Muscle of leg (tissue), 16 donors: ENCODE measurements at places on chromosomes 6 and 20. TPM values are rescaled to one million over a fixed set of nuclear protein-coding genes. Genes with fewer than 3 reads are reported as not detected.

DNA sequence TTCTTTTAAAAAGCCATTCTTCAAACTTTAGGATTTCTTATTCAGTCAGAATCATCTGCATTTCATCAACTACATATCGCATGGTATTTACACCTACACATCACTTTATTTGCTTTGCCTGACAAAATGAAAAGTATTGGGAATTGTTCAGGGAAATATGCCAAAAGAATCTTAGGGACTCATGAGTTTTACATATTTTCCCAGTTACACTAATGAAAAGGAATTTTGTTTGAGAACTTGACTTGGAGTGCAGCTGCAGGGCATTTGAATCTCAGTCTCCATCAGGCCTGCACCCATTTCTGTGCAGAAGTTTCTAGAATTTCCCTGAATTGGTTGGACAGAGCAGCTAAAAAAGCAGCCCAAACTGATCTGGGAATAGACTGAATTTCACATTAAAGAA, 65.3 kb downstream of the MTHFD1L start:
- H3K36me3 ChIP-seq = peaks cover 3% of the 10 kb centered on the region
- no peaks in the 10 kb centered on the region for H3K27me3 ChIP-seq
- DNase-seq = peak; percentile 96
- H3K4me3 ChIP-seq = no peak overlapping the region

The TMEM200A gene
- 9.2 TPM for total RNA-seq

The FAM83C gene
- total RNA-seq = not detected

The TRIM10 gene
- total RNA-seq = 0.18 TPM

DNA sequence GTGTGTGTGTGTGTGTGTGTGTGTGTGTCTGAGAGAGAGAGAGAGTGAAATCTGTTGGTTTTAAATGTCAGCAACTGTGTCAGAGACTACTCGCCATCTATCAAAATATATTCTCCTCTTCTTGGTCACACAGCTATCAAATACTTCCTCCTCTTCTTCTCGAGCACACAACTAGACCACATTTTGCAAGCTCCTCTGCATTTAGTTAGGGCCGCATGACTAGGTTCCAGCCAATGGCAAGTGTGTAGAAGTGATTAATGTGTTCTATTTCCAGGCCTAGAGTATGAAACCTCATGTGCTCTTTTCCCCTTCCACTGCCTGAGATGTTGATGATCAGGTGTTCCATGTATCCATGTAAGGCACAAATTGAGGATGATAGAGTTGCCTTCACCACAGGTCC, 278.5 kb upstream of the MARCKS start:
- no peaks in the 10 kb centered on the region for H3K27me3 ChIP-seq
- no peaks in the 10 kb centered on the region for H3K36me3 ChIP-seq

- no peak for DNase-seq
- H3K27ac ChIP-seq = no peak overlapping the region
- no peak overlapping the region for H3K4me3 ChIP-seq
- peaks cover 2% of the 10 kb centered on the region for H3K4me1 ChIP-seq
These were observed 3.8 kb upstream of the SPO11 start for GRCh38 chr20:57325632-57326356.

GRCh38 chr6:52399511-52400312, 20.4 kb upstream of the EFHC1 start:
- DNase-seq = peak; percentile 52
- no peak overlapping the region for H3K4me3 ChIP-seq
- no peaks in the 10 kb centered on the region for H3K27me3 ChIP-seq
- no peaks in the 10 kb centered on the region for H3K4me1 ChIP-seq
- peaks cover 15% of the 10 kb centered on the region for H3K36me3 ChIP-seq

- DNase-seq = no peak
- no peaks in the 10 kb centered on the region for H3K27me3 ChIP-seq
- H3K4me1 ChIP-seq = no peaks in the 10 kb centered on the region
These were observed 752.0 kb downstream of the QKI start for GRCh38 chr6:164166515-164166914.

DNA sequence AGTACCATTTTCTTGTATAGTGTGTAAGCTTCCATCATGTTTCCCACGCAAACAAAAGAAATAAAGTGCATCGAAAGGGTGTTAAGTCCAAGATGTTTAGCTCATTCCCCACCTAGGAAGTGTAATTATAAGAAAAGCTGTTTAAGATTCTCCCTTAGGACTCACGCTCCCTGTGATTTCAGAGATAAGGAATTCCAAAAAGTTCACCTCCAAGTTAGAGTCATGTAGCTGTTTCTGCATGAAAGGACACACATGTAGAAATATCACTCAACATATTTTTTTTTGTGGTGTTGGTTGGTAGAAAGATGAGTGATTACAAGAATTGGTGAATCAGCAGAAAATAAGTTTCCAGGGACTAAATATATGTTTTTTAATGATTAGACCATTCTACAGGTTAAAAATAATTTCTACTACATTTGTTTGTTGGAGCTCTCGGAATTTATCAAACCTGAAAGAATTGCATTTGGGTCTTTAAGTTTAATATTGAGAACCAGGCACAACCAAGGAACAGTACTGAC, 10.4 kb downstream of the OPN5 start:
- no peak overlapping the region for H3K27ac ChIP-seq
- DNase-seq = no peak
- H3K4me3 ChIP-seq = no peak overlapping the region
- peaks cover 3% of the 10 kb centered on the region for H3K4me1 ChIP-seq

DNA sequence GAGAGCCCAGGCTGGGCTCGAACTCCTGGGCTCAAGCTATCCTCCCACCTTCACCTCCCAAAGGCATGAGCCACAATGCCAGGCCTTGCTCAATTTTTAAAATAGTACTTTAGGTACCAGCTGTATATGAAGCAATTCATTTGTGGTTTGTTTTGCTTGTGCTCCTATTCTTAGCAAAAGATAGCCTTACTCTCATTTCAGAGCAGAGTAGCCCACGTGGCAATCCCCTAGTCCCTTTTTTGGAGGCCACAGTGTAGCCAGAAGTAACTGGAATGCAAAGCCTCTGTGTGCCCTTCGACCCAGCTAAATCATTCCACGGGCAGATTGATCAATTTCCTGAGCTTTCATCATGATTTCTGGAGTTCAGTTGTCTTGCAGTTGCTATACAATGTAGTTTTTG, 372.2 kb downstream of the NRN1 start:
- no peaks in the 10 kb centered on the region for H3K27me3 ChIP-seq
- H3K36me3 ChIP-seq = no peaks in the 10 kb centered on the region
- peaks cover 3% of the 10 kb centered on the region for H3K4me1 ChIP-seq
- no peak overlapping the region for H3K27ac ChIP-seq

The POM121L2 gene
- not detected for total RNA-seq

The MYBL2 gene
- 6.4 TPM for total RNA-seq

GRCh38 chr20:62900052-62900691, 26.1 kb downstream of the DIDO1 start:
- H3K4me3 ChIP-seq = no peak overlapping the region
- peak; percentile 84 for DNase-seq
- H3K27ac ChIP-seq = peak overlapping the region; percentile 5
- no peaks in the 10 kb centered on the region for H3K27me3 ChIP-seq
- peaks cover 15% of the 10 kb centered on the region for H3K4me1 ChIP-seq

The C6orf132 gene
- 0.53 TPM for total RNA-seq

DNA sequence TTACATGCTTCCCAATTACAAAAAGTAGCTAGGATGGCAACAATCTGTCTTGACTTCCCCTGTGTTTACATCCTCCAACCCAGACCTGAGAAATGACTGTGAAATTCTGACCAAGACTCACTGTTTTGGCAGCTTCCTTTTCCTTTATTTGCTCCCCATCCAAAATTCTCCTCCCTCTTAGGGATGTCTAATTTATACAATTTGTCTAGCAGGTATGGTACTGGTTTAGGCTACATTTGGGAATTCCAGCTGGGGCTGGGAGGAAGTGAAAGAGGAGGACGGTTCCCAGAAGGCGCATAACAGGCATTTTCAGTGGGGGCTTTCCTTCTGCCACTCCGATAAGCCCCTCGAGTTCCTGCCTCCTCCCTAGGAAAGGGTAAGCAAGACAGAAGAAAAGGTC, 231.5 kb upstream of the BTBD3 start:
- H3K4me3 ChIP-seq = no peak overlapping the region
- peaks cover 5% of the 10 kb centered on the region for H3K27me3 ChIP-seq
- H3K4me1 ChIP-seq = peaks cover 7% of the 10 kb centered on the region

- peaks cover 15% of the 10 kb centered on the region for H3K4me1 ChIP-seq
- no peak for DNase-seq
- H3K27me3 ChIP-seq = no peaks in the 10 kb centered on the region
- H3K36me3 ChIP-seq = no peaks in the 10 kb centered on the region
These were observed 63.6 kb upstream of the FAM184A start for GRCh38 chr6:119142041-119142440.

DNA sequence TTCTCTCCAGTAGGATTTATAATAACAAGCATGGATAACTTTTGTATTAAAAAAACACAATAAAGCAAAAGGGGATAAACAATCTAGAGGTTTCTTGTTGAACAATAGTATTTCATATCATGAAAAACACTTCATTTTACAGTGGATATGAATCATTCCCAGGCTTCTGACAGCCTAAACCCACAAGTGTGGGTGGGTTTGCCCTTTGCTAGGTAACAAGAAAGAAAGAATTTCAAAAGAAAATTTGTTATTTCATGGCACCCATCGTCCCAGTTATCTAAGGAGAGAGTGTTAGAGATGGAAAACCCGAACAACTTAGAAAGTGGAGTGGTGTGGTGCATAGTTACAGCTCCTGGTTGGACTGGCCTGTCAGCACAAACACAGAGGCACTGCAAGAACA, 76.1 kb upstream of the GPR6 start:
- H3K4me3 ChIP-seq = no peak overlapping the region
- H3K27me3 ChIP-seq = no peaks in the 10 kb centered on the region
- DNase-seq = no peak
- H3K4me1 ChIP-seq = no peaks in the 10 kb centered on the region
- H3K36me3 ChIP-seq = no peaks in the 10 kb centered on the region

GRCh38 chr6:35601331-35602132, 87.2 kb downstream of the FKBP5 start:
- H3K36me3 ChIP-seq = no peaks in the 10 kb centered on the region
- H3K4me3 ChIP-seq = no peak overlapping the region
- H3K4me1 ChIP-seq = peaks cover 14% of the 10 kb centered on the region

The RSPH9 gene
- 0.49 TPM for total RNA-seq

DNA sequence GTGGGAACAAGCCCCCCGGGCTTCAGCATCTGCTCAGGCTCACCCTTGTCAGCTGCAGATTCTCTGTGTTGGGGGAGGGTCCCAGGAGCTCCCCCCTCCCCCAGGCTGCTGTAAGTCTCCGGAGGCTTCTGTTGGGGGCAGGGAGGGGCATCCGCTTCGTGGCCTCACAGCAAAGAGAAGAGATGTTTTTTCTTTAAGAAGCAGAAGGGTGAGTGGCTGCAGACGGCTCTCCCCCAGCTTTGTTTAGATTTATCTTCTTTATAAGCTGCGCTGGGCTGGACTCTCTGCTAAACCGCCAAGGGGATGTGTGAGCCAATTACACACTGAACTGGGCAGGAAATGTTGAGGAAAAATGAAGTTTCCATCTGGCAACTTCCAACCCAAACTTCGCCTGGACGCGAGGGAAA, 48.7 kb upstream of the GATA5 start:
- no peaks in the 10 kb centered on the region for H3K36me3 ChIP-seq
- no peak overlapping the region for H3K27ac ChIP-seq
- peaks cover 39% of the 10 kb centered on the region for H3K4me1 ChIP-seq
- H3K4me3 ChIP-seq = no peak overlapping the region
- peaks cover 38% of the 10 kb centered on the region for H3K27me3 ChIP-seq

The ECT2L gene
- 0.09 TPM for total RNA-seq

The SLC22A2 gene
- total RNA-seq = 0.04 TPM

The RSPO3 gene
- total RNA-seq = 8.8 TPM

DNA sequence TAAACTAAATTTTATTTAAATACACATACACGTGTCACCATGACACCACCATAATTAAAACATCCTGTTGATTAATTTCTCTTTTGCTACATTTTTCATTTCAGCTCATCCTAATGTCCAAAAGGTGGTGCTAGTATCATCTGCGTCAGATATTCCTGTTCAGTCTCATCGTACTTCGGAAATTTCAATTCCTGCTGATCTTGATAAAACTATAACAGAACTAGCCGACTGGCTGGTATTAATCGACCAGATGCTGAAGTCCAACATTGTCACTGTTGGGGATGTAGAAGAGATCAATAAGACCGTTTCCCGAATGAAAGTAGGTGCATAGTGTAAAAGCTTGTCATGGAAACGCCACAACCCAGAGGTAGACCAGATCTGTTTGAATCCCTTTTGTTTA, 263.4 kb downstream of the UTRN start:
- DNase-seq = no peak
- H3K4me1 ChIP-seq = no peaks in the 10 kb centered on the region
- H3K4me3 ChIP-seq = no peak overlapping the region
- no peak overlapping the region for H3K27ac ChIP-seq
- no peaks in the 10 kb centered on the region for H3K27me3 ChIP-seq

The MATN4 gene
- total RNA-seq = 0.58 TPM

The ZNF311 gene
- 2.3 TPM for total RNA-seq

GRCh38 chr6:37727996-37728395, 30.3 kb upstream of the MDGA1 start:
- H3K27ac ChIP-seq = no peak overlapping the region
- H3K27me3 ChIP-seq = peaks cover 2% of the 10 kb centered on the region
- H3K4me1 ChIP-seq = peaks cover 8% of the 10 kb centered on the region
- no peak for DNase-seq
- H3K4me3 ChIP-seq = no peak overlapping the region

GRCh38 chr6:8054276-8054675, 9.9 kb downstream of the BLOC1S5 start:
- H3K36me3 ChIP-seq = peaks cover 9% of the 10 kb centered on the region
- DNase-seq = no peak
- H3K27me3 ChIP-seq = no peaks in the 10 kb centered on the region

- DNase-seq = no peak
- no peaks in the 10 kb centered on the region for H3K4me1 ChIP-seq
- no peaks in the 10 kb centered on the region for H3K27me3 ChIP-seq
- H3K27ac ChIP-seq = no peak overlapping the region
- H3K4me3 ChIP-seq = no peak overlapping the region
These were observed 292.1 kb downstream of the ADGB start for GRCh38 chr6:146890644-146891434.

GRCh38 chr20:36541768-36542488, 609 bp downstream of the MYL9 start:
- peak overlapping the region; percentile 86 for H3K4me3 ChIP-seq
- peaks cover 25% of the 10 kb centered on the region for H3K36me3 ChIP-seq
- H3K27me3 ChIP-seq = no peaks in the 10 kb centered on the region
- H3K27ac ChIP-seq = peak overlapping the region; percentile 92
- peaks cover 48% of the 10 kb centered on the region for H3K4me1 ChIP-seq
- peak; percentile 63 for DNase-seq

DNA sequence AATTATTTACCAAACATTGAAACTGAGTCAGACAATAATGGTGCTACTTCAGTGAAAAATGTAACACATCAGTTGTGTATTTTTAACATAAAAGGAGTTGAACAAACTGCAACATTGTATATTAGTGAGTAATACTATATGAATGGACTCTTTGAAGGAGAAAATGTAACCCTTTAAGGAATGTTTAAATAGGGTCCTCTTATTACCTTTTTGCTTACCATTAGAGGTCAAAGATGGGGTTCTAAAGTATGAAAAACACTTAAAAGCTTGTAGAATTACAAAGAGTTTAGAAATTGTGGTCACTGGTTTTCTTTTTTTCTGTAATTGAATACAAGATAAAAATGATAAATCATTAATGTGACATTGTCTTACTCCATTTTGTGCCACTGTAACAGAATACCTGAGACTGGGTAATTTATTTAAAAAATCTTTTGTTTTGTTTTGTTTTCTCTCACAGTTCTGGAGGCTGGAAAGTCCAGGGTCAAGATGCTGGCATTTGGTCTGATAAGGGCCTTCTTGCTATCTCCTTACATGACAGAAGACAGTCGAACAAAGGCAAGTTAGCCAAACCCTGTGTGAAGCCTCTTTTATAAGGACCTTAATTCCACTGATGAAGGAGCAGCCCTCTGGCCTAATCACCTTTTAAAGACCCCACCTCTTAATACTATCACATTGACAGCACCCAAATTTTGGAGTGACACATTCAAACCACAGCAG, 43.2 kb downstream of the SESN1 start:
- H3K4me1 ChIP-seq = no peaks in the 10 kb centered on the region
- H3K4me3 ChIP-seq = no peak overlapping the region
- no peaks in the 10 kb centered on the region for H3K36me3 ChIP-seq
- H3K27me3 ChIP-seq = no peaks in the 10 kb centered on the region
- no peak for DNase-seq
